SJSA1 (cell line): ENCODE measurements at places on chromosomes 5 and 9. TPM values are rescaled to one million over a fixed set of nuclear protein-coding genes. Genes with fewer than 3 reads are reported as not detected.

DNA sequence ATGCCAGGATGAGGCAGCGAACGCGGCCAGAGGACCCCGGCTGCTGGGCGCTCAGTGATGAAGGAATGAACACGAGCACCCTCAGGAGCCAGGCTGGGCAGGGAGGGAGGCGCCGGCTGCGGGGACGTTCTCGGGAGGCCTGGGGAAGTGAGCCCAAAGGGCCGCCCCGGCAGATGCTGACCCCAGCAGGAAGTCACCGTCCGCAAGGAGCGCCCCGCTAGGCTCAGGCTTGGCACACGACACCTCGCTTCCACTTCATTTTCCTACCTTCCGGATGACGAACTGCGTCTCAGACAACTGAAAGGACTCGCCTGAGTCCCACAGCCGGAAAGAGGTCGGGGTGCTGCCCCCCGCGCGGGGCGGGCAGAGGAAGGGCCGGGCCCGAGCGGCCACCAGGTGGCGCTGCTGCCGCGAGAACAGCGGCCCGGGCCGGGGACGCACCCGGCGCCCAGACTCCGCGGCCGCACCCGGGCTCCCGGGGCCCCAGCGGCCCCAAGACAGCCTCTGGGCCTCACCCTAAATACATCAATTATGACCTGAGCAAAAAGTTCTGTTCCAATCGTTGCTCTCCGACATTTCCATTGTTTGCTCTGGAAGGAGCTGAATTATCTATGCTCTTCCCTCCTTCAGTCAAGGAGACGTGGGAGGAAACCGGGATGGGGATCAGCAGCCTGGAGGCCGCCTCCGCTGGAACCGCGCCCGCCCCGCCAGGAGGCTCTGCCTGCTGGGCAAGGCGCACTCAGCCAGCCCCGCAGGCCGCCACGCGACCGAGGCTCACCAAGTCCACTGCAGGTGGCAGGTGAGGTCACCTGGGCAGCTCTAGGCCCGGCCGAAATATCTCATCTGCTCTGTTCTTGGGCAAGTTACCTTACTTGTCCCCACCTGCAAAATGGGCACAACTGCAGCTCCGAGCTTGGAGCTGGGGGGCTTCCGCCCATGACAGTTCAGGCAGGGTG is 107.0 kb downstream of the ZNF354C start:
- H3K4me3 ChIP-seq: no peak overlapping the region
- no peaks in the 10 kb centered on the region for H3K27me3 ChIP-seq
- H3K4me1 ChIP-seq: no peaks in the 10 kb centered on the region
- no peak overlapping the region for H3K27ac ChIP-seq
- no peaks in the 10 kb centered on the region for H3K36me3 ChIP-seq

DNA sequence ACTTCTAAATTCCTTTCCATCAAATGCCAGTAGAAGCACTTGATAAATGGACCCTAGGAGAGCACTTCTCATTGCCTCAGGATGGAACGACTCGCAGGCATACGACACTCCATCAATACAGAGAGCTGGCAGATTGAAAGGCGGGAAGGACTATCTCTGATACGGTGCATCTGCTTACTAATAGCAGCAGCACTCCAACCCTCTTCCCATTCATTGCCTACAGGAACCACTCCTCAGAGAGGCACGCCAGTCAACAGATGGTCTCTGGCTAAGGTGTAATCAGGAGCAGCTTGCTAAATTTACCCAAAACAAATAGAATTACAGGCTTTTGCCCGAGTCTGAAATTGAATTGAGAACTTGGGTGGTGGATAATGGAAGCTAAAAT is 168.1 kb downstream of the EFNA5 start:
- no peak for DNase-seq
- no peak overlapping the region for H3K27ac ChIP-seq
- H3K4me3 ChIP-seq: no peak overlapping the region
- H3K27me3 ChIP-seq: no peaks in the 10 kb centered on the region

The ANKRD33B gene
- 10.2 and 10.3 TPM in 2 replicates for total RNA-seq

DNA sequence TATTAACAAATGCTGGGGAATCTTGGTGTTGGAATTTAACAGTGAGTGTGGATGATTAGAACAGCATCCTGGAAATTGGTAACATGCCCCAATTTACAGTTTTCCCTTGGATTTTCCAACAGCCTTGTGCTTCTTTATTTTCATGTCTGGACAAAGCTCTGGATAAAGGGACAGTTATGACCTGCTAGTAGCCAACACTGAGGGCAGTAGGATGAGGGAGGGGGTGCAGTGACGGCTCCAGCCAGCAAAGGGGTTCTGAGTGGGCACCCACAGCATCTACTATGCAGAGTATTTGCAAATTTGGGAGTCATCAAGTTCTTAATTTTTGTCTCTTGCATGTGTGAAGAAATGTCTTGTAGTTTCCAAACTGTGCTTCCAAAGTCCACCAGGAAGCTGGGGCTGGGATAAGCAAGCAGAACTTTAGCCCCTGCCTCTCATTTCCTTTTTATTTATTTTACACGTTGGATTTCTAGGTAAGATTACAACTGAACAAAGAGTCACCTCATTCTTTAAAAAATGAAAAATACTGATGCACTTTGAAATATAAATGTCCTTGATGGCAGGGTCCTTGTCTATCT is 63.0 kb upstream of the SELENOP start:
- no peaks in the 10 kb centered on the region for H3K27me3 ChIP-seq
- H3K4me3 ChIP-seq: no peak overlapping the region
- no peaks in the 10 kb centered on the region for H3K4me1 ChIP-seq

The ANKRD31 gene
- not detected in 2 replicates for total RNA-seq

The NEURL1B gene
- total RNA-seq: 7.4 and 15.4 TPM in 2 replicates

The C6 gene
- not detected in 2 replicates for total RNA-seq

DNA sequence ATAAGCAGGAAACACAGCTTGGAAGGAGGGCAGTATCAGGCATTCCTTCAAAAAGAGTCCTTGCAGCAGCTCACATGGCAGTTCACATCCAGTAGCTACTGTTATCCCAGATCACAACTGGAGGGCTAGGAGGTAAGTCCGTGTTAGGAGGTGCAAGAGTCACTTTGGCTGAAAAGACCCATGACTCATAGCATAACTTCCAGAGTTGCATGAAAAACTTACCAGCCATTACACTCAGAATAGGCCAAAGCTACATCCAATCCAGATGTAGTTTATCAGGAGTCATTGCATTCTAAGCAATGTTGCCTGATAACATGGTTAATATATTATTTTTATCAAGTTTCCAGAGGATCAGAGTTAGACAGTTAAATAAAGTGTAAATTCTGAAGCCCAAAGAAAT is 1126.4 kb upstream of the SEMA6A start:
- no peak overlapping the region for H3K4me3 ChIP-seq
- no peaks in the 10 kb centered on the region for H3K27me3 ChIP-seq

- no peaks in the 10 kb centered on the region for H3K27me3 ChIP-seq
- no peaks in the 10 kb centered on the region for H3K36me3 ChIP-seq
- no peak overlapping the region for H3K4me3 ChIP-seq
- no peak overlapping the region for H3K27ac ChIP-seq
These were observed 31.1 kb upstream of the BNC2 start for GRCh38 chr9:16901590-16901989.

- no peak overlapping the region for H3K27ac ChIP-seq
- DNase-seq: no peak
These were observed 614.7 kb upstream of the ST8SIA4 start for GRCh38 chr5:101517795-101518194.

The QRFP gene
- not detected in 2 replicates for total RNA-seq

GRCh38 chr5:40669606-40670390 is 9.9 kb upstream of the PTGER4 start:
- H3K27me3 ChIP-seq: no peaks in the 10 kb centered on the region
- H3K27ac ChIP-seq: no peak overlapping the region
- no peak overlapping the region for H3K4me3 ChIP-seq
- peaks cover 11% of the 10 kb centered on the region for H3K4me1 ChIP-seq
- no peak for DNase-seq

DNA sequence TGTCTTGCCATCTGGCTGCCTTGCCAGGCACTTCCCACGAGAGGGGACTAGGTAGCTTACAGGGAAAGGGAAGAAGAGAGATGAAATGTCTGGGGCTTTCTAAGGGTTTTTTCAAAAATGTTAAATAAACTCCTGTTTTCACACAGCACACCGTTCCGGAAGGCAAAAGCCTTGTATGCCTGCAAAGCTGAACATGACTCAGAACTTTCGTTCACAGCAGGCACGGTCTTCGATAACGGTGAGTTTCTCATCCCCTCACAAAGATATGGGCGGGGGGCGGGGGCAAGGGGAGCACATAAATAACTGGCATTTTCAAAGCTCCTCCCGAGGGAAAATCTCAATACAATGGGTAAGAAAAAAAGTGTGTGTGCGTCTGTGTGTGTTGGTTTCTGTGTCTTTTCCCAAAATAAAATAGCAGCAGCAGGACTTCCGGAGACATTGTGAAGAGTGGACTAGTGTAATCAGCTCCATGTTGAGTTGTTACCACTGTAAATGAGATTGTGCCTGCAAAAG is 189.6 kb downstream of the NR3C1 start:
- H3K36me3 ChIP-seq: 0 out of 2 replicates have a peak, but pooled peaks cover 4% of the 10 kb centered on the region
- H3K27me3 ChIP-seq: no peaks in the 10 kb centered on the region
- peak overlapping the region; percentile 10 for H3K27ac ChIP-seq
- peaks cover 13% of the 10 kb centered on the region for H3K4me1 ChIP-seq
- H3K4me3 ChIP-seq: no peak overlapping the region
